ENCODE measurements at places on chromosomes 6 and 20.

GRCh38 chr6:14231071-14231483, 113.5 kb downstream of the CD83 start:
- no peak for DNase-seq

DNA sequence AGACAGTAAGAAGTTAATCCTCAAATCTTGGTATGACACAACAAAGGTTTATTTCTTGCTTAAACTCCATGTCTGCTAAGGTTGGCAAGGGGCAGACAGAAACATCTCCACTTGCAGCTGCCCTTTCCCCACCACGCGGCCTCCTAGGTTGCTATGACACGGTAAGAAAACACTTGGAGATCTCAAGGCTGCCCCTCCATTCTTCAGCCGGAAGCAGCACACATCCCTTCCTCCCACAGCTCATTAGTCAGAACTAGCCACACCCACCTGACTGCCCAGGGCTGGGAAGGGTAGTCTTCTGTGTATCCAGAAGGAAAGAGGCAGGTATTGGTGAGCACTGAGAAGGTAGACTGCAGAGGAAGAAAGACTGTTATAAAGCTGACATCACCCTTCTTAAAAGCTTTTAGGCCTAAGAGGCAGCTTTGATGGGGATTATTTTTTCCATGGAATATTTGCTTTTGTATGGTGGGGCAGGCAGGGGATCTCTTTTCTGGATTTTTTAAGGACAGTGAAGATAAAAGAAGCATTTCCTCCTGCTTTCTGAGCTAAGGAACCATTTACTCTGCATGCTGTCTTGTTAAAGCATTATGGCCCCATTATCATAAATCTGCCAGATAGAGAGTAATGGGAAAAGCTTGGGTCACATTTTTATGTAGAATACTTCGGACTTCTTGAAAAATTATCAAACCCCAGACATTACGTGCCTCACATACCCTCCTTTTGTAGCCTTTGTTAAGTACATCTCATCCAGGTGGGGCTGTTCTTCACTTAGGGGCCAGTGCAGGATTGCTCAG, 41.6 kb downstream of the MRAP2 start:
- no peak for DNase-seq

DNA sequence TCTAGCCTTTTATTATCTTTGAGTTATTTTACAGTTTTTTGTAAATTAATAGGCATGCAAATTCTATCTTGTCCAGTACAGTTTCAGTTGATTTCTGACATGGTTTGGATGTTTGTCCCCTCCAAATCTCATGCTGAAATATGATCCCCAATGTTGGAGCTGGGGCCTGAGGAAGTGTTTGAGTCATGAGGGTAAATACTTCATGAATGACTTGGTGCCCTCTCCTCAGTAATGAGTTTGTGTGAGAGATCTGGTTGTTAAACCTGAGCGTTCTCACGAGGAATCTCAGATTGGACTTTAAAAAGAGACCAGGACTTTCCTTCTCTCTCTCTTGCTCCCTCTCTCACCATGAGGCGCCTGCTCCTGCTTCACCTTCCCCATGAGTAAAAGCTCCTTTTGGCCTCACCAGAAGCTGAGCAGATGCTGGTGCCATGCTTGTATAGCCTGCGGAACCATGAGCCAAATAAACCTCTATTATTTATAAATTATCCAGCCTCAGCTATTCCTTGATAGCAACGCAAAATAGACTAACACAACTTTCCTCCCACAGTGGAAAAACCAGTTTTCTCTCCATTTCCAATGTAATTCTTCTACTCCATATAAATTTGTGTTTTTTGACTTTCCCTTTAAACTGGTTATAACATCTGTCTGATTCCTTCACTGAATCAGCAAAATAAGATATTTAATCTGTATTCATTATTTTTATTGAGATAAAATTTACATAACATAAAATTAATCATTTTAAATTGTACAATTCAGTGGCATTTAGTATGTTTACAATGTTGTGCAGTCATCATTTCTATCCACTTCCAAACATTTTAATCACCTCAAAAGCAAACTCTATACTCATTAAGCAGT, 78.7 kb upstream of the PRSS16 start:
- DNase-seq = no peak

GRCh38 chr6:23589811-23590210, 536.2 kb upstream of the NRSN1 start:
- DNase-seq = no peak

- no peak for DNase-seq
Measured at GRCh38 chr6:17867880-17868279, 119.6 kb downstream of the KIF13A start.

DNA sequence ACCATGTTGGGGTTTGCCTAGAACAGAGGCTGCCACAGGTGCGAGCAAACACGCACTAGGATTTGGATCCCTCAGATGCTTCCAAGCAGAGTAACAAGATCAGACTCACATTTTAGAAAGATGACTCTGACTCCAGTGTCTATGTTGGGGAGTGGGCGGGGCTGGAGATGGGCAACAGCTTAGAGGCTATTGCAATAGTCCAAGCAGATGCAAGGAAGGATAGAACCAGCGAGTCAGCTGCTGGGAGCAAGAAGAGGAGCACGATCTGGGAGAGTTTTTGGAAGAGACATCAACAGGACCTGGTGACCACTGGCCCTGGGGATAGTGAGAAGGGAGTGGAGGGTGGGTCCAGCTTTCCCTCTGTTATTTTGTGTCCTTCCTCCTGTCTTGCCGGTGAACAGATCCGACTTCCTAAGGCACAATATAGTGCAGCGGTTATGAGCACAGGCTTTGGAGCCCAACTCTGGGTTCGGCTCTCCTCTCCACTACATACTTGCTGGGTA, 52.7 kb downstream of the FGD2 start:
- DNase-seq = no peak

DNA sequence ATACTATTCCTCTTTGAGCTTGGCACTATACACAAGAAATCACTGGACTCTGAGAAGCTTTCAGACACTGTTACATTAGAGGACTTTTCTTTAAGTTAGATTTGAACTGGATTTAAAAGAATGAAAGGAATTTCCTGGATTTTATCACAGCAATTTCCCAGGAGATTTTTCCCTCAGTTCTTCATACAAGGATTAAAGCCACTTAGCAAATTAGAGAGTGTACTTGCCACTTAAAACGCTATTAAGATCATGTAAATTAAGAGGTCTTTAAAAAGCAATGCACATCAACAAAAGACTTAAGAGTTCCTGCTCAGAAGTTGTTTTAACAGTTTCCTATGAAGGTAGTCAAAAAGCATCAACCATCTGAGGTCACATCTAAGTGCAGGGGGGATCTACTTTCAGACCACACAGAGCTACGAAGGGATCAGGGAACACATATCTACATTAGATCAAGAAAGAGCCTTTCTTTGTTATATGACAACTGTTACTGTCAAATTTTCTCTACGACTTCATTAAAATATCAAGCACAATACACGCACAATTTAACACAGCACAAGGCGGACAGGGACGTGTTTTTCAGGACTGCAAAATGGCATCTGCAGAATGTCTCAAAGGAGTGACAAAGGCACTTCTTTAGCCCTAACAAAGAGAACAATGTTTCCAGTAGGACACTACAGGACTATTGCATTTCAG, 65.8 kb downstream of the EPB41L2 start:
- DNase-seq = no peak

- DNase-seq = no peak
Measured at GRCh38 chr6:149513915-149514314, 29.1 kb upstream of the ZC3H12D start.

- no peak for DNase-seq
Measured at GRCh38 chr6:167214206-167214605, 56.4 kb upstream of the GPR31 start.

DNA sequence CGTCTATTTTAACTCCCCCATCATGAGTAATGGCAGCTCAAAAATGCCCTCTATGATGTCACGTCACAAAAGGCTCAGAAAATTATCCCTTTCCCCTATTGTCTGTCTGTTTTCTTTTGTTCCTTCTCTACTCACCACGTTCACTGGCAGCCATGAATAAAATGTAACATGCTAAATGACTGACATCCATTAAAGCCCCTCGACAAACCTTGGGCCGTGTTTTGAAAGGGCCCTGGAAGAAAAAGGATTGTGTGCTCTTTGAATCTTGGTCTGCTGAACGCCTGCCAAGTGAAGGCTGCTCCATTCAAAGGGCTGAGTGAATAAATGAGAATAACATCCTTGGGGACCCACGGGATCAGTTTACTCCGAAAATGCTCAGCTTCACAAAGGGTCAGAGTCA, 118.7 kb downstream of the RPS12 start:
- no peak for DNase-seq

GRCh38 chr20:8898823-8899222, 170.1 kb upstream of the PLCB4 start:
- DNase-seq = no peak

DNA sequence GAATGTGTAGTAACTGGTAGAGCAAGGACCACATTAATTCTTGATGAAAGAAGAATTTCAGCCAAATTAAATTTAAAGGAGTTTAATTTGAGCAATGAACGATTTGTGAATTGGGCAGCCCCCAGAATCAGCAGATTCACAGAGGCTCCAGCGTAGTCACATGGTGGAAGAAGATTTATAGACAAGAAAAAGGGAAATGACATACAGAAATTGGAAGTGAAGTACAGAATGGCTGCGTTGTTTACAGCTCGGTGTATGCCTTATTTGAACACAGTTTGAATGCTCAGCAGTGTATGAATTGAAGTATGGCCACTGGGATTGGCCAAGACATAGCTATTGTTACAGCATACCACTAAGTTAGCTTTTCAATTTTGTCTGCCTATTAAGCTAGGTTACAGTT, 173.6 kb upstream of the ARG1 start:
- DNase-seq = no peak

- no peak for DNase-seq
Measured at GRCh38 chr6:48986845-48987244, 476.2 kb downstream of the MMUT start.

DNA sequence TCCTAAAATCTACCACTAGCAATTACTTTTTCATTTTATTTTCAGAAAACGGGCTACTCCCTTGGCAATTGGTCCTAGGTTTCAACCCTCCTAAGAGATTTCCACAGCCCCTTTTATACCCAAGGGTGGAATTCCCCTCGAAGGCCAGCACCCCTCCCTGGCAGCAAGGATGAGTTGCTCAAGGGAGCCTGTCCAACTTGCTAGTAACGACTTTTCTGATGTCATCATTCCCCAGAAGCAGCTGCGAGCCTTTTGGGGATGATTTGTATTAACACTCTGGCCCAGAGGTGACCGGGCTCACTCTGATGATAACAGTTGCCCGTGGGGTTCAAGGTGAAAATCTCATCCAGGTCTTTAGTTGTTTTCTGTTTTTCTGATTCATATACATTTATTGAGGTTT, 30.7 kb upstream of the NAA20 start:
- DNase-seq = no peak
